ENCODE measurements at places on chromosomes 2 and 18. TPM values are rescaled to one million over a fixed set of nuclear protein-coding genes. Genes with fewer than 3 reads are reported as not detected.

DNA sequence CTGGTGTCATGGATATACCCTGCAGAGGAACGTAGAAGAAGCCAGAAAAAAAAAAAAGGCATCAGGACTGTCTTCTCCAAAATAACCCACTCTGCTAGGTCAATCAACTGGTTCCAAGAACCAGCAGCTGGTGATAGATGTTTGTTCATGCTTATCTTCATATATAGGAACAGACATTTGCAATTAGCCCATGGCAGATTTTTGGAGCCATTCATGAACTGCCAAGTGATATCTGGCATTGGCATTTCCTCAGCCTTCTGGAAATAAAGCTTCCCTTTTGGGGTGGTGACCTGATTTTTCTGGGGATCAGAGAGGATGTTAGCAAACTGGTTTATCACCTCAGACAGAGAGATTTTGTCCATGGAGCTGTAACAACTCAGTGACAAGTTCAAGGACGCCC is 234.9 kb downstream of the OSR1 start:
- no peak for DNase-seq

DNA sequence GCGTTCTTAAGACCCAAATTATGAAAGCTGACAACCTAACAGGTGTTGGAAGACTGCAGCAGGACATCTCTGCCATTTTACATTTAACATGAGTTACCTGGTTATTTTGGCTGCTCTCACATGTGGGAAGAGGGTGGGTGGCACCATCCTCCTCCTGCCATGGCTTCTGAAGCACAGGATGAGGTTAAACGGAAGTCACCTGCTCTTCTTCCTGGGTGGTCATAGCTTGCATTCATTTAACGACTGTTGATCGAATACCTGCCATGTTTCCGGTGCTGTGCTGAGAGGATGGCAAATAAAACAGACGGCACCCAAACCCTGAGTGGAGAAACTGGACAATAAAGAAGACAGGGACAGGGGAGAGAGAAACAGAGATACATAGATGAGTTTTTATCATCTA is 118.0 kb downstream of the RHBDD1 start:
- DNase-seq, result no peak

The PFN4 gene
- 0.47 TPM for total RNA-seq

The CTAGE1 gene
- not detected for total RNA-seq

- no peak for DNase-seq
These were observed 244.1 kb downstream of the BCL11A start for GRCh38 chr2:60309336-60309735.

- no peak for DNase-seq
These were observed 20.4 kb upstream of the IMPA2 start for GRCh38 chr18:11960743-11961380.

The EHD3 gene
- total RNA-seq, result 7.5 TPM

The TUBB8B gene
- total RNA-seq, result not detected

GRCh38 chr2:135756692-135757091 is 15.0 kb downstream of the UBXN4 start:
- DNase-seq, result no peak

The SLC23A3 gene
- total RNA-seq, result 0.31 TPM

The ARHGEF4 gene
- total RNA-seq, result 38.7 TPM

The PRKAG3 gene
- not detected for total RNA-seq

GRCh38 chr18:50721006-50721405 is 98.8 kb downstream of the MRO start:
- DNase-seq, result no peak

- no peak for DNase-seq
These were observed 54.1 kb downstream of the TAF1B start for GRCh38 chr2:9897331-9897737.

The PPM1B gene
- 64.7 TPM for total RNA-seq

The HOXD1 gene
- total RNA-seq, result not detected

- DNase-seq, result no peak
These were observed 151.3 kb downstream of the ZFP36L2 start for GRCh38 chr2:43075054-43075593.

DNA sequence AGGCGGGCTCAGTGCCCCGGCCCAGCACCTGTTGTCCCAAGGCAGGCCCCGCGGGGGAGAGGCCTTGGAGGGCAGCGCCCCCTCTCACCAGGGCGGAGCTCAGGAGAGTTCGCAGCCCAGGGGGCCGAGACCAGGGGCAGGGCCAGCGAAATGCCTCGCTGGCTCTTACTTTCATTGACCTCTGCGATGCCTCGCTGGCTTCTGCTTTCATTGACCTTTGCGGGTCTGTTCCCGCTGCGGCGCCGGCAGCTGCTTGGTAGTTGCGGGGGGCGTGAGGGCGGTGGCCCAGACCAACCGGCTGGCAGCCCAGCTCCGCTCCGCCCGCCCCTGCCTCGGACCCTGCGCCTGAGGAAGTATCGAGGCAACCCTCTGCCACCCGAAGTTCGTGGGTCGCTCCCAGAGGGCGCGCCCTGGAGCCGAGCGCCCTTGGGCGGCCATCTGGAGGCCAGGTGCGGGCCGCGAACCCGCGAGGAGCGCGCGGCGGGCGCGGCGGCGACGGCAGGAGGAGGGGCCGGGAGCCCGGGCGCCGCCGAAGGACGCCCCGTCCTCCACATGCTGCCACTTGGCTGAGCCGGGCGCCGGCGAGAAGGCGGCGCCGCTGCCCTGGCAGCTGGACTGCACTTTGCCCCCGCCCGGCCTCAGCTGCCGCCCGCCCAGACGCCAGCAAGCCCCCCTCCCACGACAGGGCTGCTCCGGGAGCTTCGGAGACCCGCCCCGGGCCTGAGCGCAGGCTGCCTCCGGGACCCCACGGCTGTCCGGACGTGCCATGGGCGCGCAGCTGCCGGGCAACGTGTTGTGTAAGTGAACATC is 118.0 kb upstream of the MSTN start:
- DNase-seq, result peak; percentile 46

DNA sequence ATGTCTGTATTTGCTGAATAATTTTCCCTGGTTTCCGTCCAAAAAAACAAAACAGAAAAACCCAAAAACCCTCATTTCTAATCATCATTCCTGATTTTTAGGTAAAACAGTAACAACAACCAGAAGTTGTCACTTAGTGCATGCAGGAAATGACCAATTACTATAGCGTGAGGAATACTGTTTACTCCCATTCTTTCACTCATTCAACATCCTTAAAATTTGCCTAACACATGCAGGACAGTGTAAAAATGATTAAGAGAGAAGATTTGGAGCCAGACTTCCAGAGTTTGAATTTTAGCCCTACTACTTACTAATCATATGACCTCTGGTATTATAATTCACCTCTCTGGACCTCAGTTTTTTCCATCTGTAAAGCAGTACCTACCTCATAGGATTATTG is 83.1 kb downstream of the FIGN start:
- no peak for DNase-seq

DNA sequence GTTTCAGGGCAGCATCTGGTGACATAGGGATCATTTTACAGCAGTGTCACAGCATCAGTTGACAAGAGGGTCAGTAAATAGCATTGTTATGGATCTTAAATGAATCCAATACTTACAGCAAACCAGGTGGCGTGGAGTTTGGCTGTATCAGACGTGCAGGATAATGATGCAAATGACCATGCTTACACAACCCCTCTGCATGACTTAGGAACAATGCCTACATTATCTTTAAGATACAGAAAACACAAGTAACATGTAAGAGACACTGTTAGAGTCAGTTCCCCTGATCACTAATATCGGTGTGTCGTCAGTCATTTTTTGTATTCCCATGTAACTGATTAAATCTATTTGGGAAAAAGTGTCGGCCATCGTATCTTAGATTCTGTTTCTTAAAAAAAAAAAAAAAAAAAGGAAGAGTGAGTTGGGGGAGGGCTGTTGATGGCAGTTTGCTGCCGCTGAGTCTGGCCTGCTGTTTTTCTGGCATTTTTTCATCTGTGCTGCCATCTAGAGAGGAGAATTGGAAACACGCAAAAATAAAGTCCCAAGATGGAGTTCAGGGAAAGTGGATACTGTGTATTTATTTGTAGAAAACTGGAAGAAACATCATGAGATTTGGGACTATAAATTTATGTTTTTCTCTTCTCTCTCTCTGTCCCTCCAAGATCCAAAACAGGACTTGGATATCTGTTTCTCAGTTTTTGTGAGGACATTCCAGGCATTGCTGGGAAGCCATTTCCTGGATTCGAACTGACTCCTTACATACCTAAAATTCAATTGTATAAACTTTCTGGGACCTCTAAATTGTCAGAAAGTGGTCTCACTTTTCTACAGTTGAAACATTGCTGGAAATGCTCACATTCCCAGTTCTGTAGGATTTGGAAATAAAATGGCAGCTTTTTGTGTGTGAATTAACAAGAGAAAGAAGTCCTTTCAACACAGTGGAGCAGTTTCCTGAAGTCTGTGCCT is 60.3 kb upstream of the AGPS start:
- no peak for DNase-seq

The MARCO gene
- total RNA-seq, result 0.31 TPM

The POTEE gene
- total RNA-seq, result under 0.01 TPM
